ENCODE measurements at places on chromosomes 5 and 9.

- no peak for DNase-seq
Measured at GRCh38 chr9:128053560-128053959, 13.6 kb downstream of the NAIF1 start.

DNA sequence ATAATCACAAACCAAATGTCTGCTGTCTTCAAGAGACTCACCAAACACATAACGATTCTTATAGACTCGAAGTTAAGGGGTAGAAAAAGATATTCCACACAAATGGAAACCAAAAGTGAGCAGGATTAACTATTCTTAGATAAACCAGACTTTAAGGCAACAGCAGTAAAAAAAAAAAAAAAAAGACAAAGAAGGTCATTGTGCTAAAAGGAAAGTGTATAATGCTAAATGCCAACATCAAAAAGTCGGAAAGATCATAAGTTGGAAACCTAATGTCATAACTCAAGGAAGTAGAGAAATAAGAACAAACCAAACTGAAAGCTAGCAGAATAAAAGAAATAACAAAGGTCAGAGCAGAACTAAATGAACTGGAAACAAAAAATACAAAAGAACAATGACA lies 714.6 kb downstream of the SEMA5A start:
- no peak for DNase-seq

DNA sequence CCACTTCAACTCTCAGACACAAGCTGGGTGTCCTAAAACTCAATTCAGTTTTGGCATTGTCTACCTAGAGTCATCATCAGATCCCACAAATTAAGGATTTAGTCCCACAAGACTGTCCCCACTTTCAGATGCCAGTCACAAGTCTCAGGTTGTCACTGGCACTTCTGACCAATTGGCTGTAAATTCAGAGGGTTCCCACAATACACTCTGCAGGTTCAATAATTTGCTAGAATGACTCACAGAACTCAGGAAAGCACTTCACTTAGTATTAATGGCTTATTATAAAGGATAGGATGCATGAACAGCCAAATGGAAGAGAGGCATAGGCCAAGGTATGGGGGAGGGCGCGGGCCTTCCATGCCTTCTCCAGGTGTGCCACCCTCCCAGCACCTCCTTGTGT lies 209.1 kb downstream of the SREK1 start:
- no peak for DNase-seq

DNA sequence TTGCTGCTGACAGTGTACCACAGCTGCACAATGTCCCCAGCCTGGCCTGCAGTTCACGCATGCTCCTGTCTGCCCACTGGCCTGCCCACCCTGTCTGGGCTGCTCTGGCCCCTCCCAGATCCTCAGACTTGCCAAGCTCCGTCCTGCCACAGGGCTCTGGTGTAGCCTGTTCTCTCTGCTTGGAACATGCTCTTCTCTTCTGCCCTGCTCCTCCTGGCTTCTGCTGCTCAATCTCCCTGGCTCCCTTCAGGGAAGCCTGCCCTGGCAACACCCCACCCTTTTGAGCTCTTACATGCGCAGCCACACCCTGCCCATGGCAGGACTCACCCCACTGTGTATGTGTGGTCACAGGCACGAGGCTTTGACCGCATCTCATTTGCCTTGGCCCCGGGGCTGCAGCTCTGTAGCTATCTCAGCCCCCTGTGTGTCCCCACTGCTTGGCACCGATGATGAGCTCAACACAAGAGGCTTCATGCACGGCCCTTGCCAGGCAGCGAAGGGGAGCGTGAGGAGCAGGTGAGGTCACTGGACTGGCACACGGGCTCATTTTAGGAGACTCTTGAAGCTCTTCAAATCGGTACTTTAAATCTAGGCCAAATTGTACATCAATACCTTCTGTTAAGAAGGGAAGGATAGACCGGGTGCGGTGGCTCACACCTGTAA lies 20.4 kb upstream of the BRD3 start:
- peak; percentile 58 for DNase-seq

DNA sequence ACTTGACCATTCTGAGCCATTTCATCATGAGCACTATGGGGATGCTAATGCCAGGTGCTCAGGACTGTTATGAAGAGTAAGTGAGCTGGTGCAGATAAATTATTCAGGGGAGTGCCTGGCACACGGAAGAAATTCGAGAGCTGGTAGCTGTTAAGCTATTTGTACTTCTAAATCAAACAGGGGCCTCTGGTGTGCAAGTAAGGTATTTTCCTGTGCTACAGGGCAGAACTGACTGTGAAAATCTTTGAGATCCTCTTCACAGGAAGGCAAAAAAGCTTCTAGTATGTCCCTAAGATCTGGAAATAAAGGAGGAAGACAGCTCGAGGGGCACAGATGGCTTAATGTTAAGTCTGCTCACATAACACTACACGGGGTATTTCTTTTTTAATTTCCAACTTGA lies 106.3 kb upstream of the SPOCK1 start:
- peak; percentile 30 for DNase-seq

GRCh38 chr5:107696080-107696479 lies 25.3 kb upstream of the EFNA5 start:
- no peak for DNase-seq

- no peak for DNase-seq
Measured at GRCh38 chr5:44942524-44943001, 133.8 kb downstream of the MRPS30 start.

- no peak for DNase-seq
Measured at GRCh38 chr5:112434641-112435040, 15.6 kb upstream of the EPB41L4A start.

DNA sequence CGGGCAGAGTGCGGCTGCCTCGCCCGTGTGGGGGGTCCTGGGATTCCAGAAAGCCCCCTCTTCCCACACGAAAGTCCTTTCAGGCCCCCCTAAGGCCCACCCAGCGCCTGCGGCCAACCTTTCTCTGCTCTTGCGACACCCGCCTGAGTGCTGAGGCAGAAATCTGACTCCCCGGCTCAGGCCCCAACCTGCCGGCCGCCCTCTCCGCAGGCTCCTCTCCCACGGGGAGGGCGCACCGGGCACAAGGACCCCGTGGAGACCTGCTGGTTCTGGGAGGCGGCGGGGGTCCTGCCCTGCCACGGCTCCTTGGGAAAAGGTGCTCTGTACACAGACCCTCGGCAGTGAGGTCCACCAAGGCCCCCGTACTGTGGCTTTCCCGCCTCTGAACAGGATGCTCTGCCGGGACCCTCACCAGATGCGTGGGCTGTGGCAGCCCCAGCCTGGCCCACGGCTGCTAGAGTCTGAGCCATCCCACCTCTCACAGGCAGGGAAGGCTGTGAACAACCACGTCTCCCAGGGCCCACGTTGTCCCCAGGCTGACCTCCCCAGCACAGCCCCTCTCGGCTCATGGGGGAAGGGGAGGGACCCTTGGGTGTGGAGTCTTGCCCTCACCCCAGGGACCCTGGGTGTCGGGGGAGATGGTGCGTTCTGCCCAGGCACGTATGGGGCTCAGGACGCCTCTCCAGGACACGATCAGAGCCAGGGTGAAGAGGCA lies 41.5 kb upstream of the EGFL7 start:
- DNase-seq: no peak

GRCh38 chr9:131874447-131874846 lies 134.6 kb upstream of the RAPGEF1 start:
- DNase-seq: no peak
